Karpas-422 (cell line): ENCODE measurements at places on chromosomes 7 and 10.
A peak's percentile ranks its signal among the peaks of the same experiment; 100 is the strongest.

DNA sequence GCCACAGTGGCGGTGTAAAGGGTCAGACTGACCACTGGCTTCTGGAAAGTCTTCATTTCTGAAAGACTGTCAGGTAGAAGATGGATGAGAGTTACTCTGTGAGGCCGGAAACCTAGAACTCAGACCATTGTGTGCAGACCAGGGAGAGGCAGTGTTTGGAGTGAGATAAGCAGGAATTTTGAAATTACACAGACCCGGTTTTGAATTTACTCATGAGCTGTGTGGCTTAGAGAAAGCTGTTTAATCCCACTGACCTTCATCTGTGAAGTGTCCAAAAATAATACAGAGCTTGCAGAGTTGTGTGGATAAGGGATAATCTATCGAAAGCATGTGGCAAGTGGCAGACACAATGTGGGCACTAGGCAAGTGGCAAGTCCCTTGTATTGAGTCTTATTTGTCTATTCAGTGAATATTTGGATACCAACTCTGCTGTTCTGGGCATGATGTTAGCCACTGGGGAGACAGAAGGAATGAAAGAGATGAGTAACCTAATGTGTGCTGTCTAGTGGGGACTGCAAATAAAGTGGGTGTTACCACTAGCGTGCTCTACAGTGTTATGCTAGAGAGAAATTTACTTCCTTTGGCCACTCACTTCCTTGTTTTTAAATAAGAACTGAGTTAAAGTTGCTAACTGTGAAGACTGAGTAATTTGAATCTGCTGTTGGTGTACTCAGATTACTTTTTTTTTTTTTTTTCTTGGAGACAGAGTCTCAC is 69.4 kb downstream of the KIAA1217 start:
- no peak for DNase-seq

DNA sequence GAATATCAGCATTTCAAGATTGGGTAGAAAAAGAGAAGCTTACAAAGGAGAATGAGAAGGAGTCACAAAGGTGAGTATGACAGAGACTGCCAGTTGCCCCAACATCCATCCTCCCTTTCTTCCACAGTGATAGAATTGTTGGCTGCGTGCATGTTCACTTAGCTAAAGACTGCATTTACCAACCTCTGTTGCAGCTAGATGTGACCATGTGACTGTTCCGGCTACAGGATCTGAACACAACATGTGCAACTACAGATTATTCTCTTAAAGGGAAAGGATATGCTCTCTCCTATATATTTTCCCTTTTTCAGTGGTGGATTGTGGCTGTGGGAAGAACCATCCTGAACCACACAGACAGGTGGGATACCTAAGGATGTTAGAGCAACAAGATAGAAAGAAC is 60.5 kb upstream of the ZNRF2 start:
- no peak for DNase-seq

DNA sequence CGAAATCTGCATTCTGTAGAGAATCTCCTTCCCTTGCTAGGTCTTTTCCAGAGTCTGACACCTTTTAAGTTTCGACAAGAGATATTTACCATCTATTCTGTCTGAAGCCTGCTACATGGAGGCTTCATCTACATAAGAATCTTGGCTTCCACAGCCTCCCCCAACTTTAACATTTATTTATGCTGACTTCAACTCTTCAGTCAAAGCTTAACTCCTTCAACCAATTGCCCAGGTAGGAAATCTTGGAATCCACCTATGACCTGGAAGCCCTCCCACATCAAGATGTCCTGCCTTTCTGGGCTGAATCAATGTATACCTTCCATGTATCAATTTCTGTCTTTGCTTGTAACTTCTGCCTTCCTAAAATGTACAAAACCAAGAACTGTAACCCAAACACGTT is 54.7 kb downstream of the MINPP1 start:
- DNase-seq, result no peak

DNA sequence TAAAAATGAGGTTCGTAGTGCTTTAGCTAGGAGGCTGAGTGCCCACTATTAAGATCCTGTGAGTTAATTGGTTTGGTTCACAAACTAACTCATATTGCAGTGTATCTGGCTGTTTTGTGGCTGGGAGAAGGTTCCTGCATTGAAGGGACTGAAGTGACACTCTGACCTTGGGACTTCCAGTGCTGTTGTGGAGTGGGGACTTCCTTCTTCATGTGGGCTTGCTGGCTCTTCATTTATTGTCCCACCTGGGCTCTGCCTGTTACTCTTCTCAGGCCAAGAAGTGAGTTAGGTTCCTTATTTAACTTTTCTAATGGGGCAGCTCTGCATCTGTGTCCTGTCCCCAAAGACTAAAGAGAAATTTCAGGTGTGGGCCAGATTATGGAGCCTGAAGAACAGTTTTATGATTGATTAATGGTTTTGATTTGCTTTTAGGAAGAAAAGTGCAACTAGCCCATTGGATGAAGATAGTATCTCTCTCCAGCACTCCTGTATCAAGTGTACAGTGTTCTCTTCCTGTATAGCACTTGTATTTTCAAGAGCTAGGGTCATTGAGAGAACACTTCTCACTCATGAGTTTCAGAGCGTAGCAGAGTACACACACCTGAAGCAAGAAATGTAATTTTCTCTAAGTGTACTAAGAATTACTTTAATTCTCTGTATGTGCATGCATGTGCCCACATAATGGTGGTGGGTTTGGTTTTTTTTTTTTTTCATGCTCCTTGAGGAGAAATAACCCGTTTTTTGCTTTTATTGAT is 54.8 kb downstream of the AUTS2 start:
- DNase-seq, result no peak

GRCh38 chr10:24792638-24793037 is 69.0 kb upstream of the ARHGAP21 start:
- no peak for DNase-seq

DNA sequence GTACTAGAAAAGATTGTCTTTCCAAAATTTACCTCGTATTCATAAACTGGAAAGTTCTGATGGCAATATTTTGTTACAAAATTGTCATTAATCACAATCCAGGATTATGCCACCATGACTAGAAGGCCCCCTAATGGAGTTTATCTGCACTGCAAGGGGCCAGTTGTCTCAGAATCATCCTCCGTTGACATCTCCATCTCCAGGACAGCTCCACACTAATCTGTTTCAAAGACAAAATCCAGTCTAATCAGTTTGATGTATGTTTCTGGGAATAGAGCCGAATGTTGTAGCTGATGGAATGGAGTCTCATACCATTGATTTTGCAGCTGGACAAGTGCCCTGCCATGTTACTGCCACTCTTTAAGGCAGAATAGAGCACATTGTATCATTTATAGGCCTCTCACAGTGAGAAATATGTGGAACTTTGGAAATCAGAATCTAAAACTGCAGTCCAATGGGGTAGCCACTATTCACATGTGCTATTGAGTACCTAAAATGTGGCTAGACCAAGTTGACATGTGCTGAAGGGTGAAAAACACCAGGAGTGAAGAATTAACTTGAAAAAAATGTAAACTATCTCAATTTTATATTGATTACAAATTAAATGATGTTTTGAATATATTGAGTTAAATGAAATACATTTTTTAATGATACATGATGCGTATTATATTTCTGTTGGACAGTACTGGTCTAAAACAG is 38.3 kb upstream of the TOMM7 start:
- DNase-seq, result peak; percentile 78

DNA sequence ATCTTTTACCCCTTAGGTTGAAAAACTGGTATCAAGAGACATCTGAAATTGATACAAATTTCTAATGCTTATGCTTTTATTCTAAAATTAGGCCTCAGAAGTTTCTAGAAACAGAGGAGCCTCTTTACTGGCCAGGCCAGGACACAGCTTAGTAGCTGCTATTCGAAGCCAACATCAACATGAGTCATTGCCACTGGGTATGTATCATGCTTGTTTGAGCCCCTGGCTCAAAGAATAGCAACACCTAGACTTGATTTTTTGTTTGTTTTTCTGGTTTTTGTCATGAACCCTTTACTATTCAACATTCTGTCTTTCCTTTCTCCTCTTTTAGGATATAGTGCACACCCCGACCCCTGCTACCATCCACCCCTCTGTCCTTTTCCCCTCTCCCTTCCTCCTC is 90.9 kb upstream of the STK17A start:
- DNase-seq, result no peak

DNA sequence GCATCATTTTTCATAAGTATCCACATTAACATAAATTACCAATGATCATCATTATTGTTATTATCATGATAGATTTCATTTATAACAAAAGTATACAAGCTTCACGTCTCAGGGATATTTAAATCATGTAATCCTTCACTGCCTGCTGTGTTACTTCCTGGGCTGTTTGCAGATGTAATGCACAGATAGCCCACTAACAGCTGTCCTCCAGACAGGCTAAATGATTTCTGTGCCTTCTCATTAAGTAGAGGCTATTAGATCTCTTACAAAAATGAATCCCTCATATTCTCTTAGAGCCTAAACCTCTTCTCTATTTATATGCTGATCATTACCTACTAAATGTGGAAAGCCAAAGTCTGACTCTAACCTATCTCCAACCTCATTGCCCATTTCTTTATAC is 9.3 kb downstream of the PCLO start:
- no peak for DNase-seq

- no peak for DNase-seq
These were observed 83.8 kb downstream of the CDK13 start for GRCh38 chr7:40033826-40034225.

DNA sequence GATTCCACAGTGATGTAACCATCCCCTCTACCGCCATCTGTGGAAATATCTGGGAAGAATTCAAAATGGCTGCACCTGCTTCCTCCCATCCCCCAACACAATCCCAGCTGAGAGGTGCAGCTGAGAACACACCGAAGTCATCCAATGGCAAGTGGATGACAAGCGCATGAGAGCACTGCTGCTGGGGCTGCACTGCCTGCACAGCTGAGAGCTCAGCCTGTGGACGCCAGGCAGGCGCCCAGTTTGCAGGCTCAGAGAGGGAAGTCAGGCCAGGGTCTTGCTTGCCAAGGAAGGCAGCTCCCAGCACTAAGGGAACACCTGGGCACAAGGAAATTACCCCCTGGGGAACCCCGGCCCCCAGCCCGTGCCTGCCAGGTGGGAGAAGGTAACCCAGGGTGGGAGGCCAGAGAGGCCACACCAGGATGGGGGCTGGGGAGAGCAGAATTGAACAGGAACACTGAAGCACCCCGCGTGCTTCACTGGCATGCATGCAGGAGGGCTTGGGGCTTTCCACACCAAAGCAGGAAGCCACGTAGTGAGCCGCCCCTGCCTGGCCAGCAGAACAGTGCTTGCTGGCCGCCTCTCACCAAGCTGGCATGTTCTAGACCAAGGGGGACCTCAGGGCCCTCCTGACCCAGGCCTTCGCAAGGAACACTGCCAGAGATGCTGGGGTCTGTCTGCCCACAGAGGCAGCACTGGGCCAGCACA is 46.2 kb downstream of the FAM53B start:
- no peak for DNase-seq

- DNase-seq, result no peak
These were observed 28.9 kb downstream of the CPA1 start for GRCh38 chr7:130409067-130409711.

DNA sequence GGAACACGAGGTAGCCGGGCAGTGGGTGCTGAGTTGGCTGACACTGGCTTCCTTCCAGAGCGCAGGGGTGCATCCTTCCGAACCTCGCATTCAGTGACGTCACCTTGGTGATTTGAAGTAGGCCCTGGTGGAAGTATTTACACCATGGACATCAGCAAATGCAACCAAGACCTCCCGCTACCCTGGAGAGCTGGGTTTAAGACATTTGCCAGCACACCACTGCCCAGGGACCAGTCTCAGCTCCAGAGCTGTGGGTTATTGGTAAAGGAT is 106.4 kb upstream of the GPR26 start:
- DNase-seq, result no peak

DNA sequence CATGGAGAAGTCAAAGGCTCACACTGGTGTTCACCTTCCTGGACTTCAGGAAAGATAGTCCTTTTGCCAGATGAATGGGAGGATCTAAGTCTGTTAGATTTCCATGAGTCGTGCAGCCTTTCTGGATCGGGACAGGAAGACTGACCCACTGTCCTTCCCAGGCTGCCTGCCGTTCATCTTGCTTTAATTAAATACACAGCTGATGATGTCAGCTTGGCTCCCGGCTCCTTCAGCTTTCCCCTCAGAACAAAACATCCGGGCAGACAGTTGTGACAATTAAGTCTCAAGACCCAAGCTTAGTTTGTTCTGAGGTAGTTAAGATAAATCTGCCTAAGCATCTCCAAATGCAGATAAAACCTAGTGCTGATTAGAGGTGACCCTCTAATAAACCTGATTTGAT is 58.6 kb downstream of the AUTS2 start:
- DNase-seq, result no peak

GRCh38 chr10:71423250-71423649 is 26.5 kb downstream of the CDH23 start:
- DNase-seq, result no peak

- no peak for DNase-seq
These were observed 4.6 kb upstream of the ANKRD26 start for GRCh38 chr10:27104919-27105318.

- no peak for DNase-seq
These were observed 49.1 kb downstream of the FEZF1 start for GRCh38 chr7:122255454-122255853.

GRCh38 chr7:34842782-34843181 is 184.8 kb downstream of the NPSR1 start:
- no peak for DNase-seq

- no peak for DNase-seq
These were observed 52.5 kb downstream of the LYZL2 start for GRCh38 chr10:30577048-30577447.

- no peak for DNase-seq
These were observed 84.1 kb downstream of the FOXL3 start for GRCh38 chr7:373818-374705.

- no peak for DNase-seq
These were observed 178.9 kb downstream of the GRID1 start for GRCh38 chr10:86187499-86188239.

DNA sequence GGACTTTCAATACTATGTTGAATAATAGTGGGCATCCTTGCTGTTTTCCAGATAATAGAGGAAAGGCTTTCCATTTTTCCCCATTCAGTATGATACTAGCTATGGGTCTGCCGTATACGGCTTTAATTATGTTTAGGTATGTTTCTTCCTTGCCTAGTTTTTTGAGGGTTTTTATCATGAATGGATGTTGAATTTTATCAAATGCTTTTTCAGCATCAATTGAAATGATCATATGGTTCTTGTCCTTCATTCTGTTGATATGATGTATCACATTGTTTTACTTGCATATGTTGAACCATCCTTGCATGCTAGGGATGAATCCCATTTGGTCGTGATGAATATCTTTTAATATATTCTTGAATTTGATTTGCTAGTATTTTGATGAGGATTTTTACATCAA is 9.2 kb upstream of the RP9 start:
- no peak for DNase-seq

DNA sequence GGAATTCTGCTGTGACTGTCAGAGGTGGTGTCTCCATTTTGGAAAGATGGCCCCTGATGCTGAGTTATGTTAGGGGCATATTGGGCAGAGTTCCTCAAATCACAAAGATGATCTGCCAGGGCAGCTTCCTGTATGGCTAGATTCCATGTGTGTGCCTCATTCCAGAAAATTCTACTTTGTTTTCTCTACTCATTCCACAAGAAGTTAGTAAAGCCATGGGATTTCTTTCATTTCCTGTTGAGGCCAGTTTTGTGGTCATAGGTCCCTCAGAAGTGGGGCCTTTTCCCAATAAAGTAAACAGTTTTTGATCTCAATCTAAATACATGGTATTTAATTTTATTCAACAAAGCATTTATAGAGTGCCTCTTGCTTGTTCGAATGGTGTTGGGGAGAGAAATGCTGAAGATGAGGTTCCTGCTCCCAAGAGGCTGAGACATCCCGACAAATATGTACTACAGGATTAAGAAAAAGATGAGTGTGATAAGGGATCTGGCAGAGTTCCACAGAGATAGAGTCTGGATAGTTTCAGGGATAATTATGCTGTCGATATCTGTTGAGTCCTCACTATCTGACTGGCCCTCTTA is 33.0 kb downstream of the MINDY4 start:
- no peak for DNase-seq
